Dermis blood vessel endothelial cell (primary cell): ENCODE measurements at places on chromosomes 7 and 10.

DNA sequence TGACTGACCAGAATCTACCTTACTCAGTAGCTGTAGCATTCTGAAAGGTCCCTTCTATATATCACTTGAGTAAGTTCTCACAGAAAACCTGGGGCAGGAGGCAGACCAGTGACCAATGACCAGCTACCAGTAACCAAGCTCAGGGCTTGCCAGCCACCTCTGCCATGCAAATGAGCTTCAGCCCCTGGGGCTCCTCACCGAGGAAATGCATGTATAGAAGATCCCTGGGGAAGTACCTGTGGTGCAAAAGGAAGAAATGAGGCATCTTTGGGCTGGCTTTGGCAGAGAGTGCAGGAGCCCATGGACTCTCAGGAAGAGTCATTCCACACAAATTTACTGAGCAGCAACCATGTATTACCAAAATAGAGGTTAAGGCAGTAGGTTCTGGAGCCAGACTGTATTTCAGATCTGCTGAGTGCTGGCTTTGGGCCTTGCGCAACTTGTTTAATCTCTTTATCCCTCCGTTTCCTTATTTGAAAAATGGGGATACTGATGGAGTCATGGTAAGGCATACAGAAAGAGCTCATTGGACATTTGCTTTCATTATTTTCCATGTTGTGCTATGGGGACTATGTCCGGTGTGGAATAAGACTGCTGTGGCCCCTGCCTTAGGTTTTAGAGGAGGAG is 41.1 kb upstream of the FAM204A start:
- no peak for DNase-seq

- DNase-seq: no peak
Measured at GRCh38 chr10:7529638-7530037, 118.8 kb upstream of the SFMBT2 start.

DNA sequence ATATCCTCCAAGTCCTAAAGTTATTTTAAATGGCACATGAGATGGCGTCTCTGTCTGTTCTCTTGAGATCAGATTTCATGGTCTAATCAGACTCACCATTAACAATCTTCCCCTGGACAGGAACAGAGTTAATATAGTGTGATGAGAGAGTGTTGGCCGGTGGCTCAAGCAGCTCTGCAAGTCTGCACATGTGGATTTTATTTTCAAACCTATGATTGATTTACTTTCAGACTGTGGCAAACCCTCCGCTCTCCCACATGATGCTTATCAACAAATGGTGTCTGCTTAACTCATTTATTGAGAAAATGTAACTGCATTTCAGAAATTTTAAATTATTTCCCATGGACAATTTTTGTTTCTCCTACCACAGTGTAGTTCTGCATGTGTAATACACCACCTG is 46.5 kb upstream of the HGF start:
- DNase-seq: no peak

- DNase-seq: no peak
Measured at GRCh38 chr10:37855636-37856035, 1.8 kb downstream of the ZNF248 start.

DNA sequence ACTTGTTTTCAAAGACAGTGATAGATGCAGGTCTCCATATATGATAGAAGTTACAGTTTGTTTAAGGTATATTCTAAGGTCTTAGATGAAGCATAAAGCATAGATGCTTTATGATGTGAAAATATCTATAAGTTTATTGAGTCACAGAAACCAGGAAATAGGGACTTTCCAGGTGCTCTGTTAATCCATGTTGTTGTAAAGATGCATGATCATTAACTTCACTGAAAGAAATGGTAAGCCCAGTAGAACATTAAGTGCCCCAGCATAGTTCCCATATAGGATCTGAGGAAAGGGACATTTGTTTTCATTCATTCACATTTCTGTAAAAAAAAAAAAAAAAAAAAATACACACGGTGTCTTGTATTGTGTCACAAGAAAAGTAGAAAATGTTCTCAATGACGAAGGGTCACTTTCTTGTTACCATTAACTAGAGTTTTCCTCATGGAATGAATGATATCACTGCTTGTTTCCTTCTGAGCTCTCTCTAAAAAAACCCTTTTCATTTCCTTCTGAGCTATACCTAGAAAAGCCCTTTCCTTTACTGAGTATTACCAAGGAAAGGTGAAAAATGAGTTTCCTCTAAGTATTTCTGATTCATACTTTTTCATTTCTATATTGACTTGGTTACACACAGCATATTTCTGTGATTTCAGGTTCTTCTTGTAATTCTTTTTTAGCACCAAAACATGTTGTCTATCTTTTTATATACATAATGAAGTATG is 105.2 kb downstream of the MACC1 start:
- DNase-seq: no peak

DNA sequence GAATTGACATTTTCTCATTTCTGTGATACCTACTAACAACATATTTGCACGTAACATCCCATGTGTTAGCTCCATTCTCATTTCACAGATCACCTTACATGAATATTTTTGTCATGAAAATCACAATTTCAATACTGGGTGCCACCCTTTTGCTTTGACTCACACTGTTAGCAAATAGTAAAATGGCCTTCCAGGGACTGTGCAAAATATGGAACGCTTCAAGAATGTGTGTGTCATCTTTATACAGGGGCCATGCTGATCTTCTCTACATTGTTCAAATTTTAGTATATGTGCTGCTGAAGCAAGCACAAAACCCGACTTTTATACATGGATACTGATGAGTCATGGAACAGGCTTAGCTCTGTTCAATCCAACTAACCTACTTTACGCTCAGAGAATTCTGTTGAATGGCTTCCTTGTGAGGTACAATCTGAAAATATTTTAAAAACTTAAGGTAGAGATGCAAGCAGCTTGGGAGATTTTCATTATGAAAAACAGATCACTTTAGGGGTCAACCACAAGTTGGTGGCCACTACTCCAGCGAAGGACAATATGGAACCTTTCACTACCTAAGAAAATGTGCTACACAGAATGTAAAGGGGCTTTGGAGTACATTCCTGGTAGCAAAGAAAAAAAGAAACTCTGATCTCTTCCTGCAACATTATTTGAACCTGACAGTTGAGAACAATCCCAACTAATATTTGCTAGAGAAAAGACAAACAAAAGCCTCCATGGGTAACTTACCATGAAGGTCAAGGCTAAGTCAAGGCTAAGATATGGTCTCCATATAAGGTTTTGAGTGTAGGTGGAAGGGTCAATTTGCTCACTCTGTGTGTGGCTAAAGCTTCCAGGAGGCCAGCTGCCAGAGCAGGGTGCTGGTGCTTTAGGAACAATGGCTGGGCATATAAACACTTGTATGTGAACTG is 11.9 kb downstream of the ANKRD26 start:
- DNase-seq: no peak

DNA sequence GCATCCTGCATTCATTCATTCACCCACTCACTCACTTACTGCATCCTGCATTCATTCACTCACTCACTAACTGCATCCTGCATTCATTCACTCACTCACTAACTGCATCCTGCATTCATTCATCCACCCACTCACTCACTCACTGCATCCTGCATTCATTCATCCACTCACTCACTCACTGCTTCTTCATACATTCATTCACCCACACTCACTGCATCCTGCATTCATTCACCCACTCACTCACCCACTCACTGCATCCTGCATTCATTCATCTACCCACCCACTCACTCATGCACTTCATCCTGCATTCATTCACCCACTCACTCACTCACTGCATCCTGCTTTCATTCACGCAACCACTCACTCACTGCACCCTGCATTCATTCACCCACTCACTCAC is 1.5 kb upstream of the SNX8 start:
- no peak for DNase-seq

- DNase-seq: peak; percentile 4
Measured at GRCh38 chr10:20971901-20972300, 74.8 kb upstream of the NEBL start.
